ENCODE measurements at places on chromosomes 12 and 14. TPM values are rescaled to one million over a fixed set of nuclear protein-coding genes. Genes with fewer than 3 reads are reported as not detected.
A peak's percentile ranks its signal among the peaks of the same experiment; 100 is the strongest.

PLBD1 gene
- polyA plus RNA-seq, result 40.5 TPM

PALS1 gene
- polyA plus RNA-seq, result 143 TPM

DNA sequence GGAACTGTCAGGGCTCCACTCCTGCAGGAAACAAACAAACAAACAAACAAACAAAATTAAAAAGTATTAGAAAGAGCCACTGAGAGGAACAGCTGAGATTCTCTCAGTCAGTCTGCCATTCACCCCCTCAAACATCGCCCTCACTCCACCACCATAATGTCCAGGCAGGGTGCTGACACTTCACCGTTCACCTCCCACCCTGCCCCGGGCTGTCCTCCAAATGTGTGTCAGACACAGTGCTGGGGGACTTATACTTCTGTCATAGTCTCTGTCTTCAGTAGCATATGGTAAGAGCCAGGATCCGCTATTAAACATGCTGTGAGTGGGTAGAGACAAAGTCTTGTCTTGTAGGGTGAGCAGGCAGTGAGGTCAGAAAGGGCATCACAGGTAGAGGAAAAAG is 28.3 kb downstream of the KRT18 start:
- DNase-seq, result no peak

- DNase-seq, result no peak
Measured at GRCh38 chr14:33668066-33668465, 282.8 kb downstream of the EGLN3 start.

- DNase-seq, result no peak
Measured at GRCh38 chr12:16458521-16459078, 111.2 kb downstream of the MGST1 start.

DNA sequence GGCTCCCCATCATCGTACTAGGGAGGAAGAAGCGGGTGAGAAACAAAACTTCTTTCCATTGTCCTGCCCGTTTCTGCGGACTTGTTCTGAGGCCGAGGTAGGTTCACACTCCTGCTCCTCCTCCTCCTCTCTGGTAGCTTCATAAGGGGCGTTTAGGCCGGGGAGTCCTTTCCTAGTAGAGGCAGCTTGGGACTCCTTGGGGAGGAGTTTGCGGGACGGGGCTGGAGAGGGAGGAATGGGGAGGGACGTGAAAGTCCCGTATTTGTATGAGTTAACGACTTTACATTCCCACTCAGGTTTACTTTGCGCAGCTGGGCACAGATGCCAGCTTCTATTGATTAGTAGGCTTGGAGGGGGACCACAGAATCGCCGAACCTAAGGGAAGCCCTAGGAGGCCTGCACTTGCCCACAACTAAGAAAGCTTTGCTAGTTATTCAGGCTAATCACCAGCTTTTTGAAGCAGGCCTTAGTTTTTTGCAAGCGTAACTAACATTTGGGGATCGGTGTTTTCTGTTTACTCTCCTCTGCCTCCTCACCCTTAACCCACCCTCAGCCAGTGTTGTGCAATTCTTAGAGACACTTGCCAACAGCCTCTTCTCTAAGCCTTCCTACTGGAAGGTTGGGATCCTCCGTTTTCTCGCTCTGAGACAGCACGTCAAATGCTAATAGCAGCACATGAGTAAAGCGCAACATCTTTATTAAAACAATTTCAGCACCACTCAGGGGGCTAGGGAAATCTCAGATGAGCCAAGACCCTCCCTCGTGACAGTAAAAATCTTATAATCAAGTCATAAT is 499 bp downstream of the RNASE4 start:
- DNase-seq, result peak; percentile 29

DNA sequence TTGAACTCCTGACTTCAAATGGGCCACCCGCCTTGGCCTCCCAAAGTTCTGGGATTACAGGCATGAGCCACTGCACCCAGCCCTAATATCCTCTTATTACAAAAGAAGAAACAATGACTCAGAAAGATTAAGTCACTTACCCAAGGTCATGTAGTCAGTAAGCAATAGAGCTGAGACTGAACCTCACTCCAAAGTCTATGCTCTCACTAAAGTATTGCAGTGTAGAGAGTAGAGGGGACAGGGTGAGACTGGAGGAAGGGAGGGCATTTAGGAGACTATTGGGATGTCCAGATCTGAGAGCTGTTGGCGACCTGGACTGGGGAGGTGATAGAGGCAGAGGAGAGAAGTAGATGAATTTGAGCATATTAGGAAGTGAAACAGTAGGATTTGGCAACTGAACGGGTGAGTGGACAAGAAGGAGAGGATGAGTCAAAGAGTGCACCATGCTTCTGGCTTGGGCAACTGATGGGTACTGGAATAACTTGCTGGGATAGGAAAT is 11.8 kb downstream of the P2RX7 start:
- no peak for DNase-seq

- DNase-seq, result no peak
Measured at GRCh38 chr12:20196767-20197166, 171.6 kb upstream of the PDE3A start.

DNA sequence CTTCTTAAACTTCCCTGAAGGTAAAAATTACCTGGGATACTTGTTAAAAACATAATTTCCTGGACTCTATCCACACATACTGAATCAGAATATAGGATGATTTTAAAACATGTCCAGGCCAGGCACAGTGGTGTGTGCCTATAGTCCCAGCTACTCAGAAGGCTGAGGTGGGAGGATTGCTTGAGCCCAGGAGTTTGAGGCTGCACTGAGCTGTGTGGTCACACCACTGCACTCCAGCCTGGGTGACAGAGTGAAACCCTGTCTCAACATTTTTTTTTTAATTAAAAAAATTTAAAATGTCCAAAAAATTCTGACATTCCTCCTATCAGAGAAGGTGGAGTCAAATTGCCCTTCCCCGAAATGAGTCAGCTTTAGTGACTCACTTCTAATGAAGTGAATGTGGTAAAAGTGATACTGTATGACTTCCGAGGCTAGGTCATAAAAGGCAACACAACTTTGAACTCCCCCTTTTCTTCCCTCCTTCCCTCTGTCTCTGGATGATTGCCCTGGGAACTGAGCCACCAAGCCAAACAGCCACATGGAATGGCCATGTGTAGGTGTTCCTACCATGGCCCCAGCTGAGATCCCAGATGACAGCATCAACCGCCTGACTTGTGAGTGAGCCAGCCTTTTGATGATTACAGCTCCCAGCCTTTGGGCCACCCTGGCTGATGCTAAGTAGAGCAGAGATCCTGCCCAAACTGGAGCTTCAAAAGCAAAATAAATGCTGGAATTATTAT is 36.3 kb downstream of the LIMA1 start:
- DNase-seq, result no peak

Data from right renal cortex interstitium (tissue), 3 donors.